T-helper 1 cell treated with Interleukin-12 subunit alpha and Interleukin-12 subunit beta and Interleukin-4 antibody, amounts not matched to agents 30 ng/mL and 1 ng/mL, for 36 hours (primary cell): ENCODE measurements at places on chromosomes 12 and 14. TPM values are rescaled to one million over a fixed set of nuclear protein-coding genes. Genes with fewer than 3 reads are reported as not detected.

Gene KRR1
- total RNA-seq, result 79.4 and 83.2 TPM in 2 replicates

Gene EVL
- total RNA-seq, result 1,155 and 1,194 TPM in 2 replicates

Gene SPIC
- not detected in 2 replicates for total RNA-seq

Gene PPFIA2
- not detected in 2 replicates for total RNA-seq

Gene IAPP
- total RNA-seq, result not detected in 2 replicates
